ENCODE measurements at places on chromosomes 7 and 10.

DNA sequence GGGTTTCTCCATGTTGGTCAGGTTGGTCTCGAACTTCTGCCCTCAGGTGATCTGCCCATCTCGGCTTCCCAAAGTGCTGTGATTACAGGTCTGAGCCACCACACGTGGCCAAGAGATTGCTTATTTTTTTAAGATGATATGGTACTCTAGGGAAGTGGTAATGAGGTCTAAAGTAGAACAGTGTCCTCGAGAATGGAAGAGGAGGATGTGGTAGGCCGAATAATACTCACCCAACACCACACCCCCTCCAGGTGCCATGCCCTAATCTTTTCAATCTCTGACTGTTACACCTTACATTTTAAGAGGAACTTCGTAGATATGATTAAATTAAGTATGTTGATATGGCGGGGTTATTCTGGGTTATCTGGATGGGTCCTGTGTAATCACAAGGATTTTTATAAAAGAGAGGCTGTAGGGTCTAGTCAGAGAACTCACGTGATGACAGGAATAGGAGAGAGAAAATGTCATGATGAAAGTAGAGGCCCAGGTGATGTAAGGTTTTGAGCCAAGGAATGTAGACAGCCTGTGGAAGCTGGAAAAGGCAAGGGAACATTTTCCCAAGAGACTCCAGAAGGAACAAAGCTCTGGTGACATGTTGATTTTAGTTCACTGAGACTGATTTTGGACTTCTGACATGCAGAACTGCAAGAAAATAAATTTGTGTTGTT lies 29.5 kb downstream of the CDK13 start:
- H3K4me1 ChIP-seq, result no peaks in the 10 kb centered on the region
- H3K36me3 ChIP-seq, result no peaks in the 10 kb centered on the region
- no peak overlapping the region for H3K27ac ChIP-seq
- no peak overlapping the region for H3K4me3 ChIP-seq
- no peaks in the 10 kb centered on the region for H3K27me3 ChIP-seq

DNA sequence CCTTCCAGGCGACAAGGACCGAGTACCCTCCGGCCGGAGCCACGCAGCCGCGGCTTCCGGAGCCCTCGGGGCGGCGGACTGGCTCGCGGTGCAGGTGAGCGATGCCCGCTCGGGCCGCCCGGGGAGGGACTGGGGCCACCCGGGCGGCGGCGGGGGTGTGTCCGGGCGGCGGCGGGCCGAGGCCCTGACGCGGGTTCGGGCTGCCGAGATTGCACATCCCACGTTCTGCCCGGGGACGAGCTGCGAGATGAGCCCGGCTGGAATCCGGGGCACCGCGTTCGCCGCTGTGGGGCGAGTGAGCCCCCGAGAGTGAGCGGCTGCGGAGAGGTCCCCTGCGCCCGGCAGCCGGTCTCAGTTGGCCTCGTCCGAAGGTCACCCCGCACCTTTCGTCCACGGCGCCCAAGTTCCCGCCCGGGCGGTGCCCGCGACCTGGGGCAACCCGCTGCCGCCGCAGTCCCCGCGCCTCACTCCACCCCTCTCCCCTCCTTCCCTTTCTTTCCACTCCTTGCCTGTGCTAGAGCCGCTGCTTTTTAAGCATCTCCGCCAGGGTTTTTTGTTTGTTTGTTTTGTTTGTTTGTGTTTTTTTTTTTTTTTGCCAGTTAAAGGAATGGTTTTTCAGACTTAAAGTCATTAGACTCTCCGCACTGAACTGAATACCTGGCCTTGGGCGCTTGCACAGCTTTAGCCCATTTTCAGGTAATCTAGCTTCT lies 515 bp downstream of the RALA start:
- H3K36me3 ChIP-seq, result no peaks in the 10 kb centered on the region
- H3K27me3 ChIP-seq, result no peaks in the 10 kb centered on the region
- peaks cover 14% of the 10 kb centered on the region for H3K4me1 ChIP-seq
- H3K4me3 ChIP-seq, result peak overlapping the region; percentile 51
- DNase-seq, result no peak
- peak overlapping the region; percentile 99 for H3K27ac ChIP-seq

DNA sequence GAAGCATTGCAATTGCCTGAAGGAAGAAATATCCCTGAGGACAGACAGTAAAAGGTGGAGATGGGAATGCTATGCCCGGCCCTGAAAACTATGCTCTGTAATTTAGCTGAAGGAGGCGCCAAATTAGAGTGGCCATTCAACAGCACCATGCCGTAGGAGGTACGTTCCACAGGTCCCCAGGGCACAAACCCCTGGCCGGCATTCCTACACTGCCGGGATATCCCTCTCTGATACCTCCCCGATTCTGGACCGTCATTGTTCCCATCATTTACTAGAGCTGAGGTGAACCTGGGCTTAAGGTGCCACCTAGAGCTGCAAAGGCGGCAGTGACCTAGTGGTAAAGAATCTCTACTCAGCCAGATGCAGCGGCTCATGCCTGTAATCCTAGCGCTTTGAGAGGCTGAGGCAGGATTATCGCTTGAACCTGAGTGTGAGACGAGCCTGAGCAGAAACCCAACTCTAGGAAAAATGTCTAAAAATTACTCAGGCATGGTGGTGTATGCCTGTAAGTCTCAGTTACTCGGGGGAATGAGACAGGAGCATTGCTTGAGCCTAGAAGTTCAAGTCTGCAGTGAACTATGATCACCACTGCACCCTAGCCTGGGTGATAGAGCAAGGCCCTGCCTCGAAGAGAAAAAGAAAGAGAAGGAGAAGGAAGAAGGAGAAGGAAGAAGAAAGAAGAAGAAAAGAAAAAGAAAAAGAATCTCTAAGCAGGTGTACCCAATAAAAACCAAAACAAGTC lies 53.0 kb upstream of the TNKS2 start:
- peak; percentile 23 for DNase-seq
- no peaks in the 10 kb centered on the region for H3K27me3 ChIP-seq
- H3K4me3 ChIP-seq, result no peak overlapping the region
- no peaks in the 10 kb centered on the region for H3K4me1 ChIP-seq
- H3K36me3 ChIP-seq, result no peaks in the 10 kb centered on the region

GRCh38 chr7:95690367-95690947 lies 81.9 kb upstream of the DYNC1I1 start:
- no peaks in the 10 kb centered on the region for H3K27me3 ChIP-seq
- no peaks in the 10 kb centered on the region for H3K4me1 ChIP-seq
- H3K27ac ChIP-seq, result no peak overlapping the region
- no peak overlapping the region for H3K4me3 ChIP-seq

GRCh38 chr7:150435390-150436073 lies 14.9 kb upstream of the GIMAP8 start:
- no peak overlapping the region for H3K27ac ChIP-seq
- H3K4me1 ChIP-seq, result no peaks in the 10 kb centered on the region
- no peaks in the 10 kb centered on the region for H3K36me3 ChIP-seq
- H3K27me3 ChIP-seq, result no peaks in the 10 kb centered on the region

GRCh38 chr10:130867446-130868194 lies 443.9 kb downstream of the TCERG1L start:
- no peak overlapping the region for H3K4me3 ChIP-seq
- no peaks in the 10 kb centered on the region for H3K27me3 ChIP-seq
- no peaks in the 10 kb centered on the region for H3K36me3 ChIP-seq
- no peaks in the 10 kb centered on the region for H3K4me1 ChIP-seq
- H3K27ac ChIP-seq, result no peak overlapping the region

All from fibroblast of lung (primary cell).